ENCODE measurements at places on chromosomes 5 and 9.

DNA sequence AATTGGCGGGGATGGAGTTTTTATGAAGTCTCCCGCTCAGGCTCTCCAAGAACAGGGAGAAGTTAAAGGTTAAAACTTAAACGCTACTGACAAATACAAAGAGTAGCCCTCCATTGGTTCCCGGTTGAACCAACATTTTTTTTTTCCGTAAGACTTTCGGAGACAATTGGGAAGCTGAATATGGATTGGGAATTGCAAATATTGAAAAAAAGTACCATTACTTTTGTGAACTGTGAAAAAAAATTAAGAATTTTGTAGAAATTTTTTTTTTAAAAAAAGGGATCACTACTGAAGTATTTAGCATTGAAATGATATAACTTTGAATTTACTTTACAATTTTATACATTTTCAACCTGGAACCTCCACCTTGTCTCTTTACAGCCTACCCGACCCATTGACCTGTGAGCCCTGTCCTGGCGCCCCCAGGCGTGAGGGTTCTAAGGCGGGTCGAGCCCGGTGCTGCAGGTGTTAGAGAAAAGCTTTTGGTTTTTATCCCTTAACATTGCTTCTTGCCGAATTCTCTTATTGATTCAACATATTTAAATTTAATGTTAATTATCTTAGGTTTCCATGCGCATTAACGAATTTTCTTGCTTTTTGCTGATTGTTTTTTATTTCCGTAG, 448 bp upstream of the ZNF782 start:
- DNase-seq = no peak

DNA sequence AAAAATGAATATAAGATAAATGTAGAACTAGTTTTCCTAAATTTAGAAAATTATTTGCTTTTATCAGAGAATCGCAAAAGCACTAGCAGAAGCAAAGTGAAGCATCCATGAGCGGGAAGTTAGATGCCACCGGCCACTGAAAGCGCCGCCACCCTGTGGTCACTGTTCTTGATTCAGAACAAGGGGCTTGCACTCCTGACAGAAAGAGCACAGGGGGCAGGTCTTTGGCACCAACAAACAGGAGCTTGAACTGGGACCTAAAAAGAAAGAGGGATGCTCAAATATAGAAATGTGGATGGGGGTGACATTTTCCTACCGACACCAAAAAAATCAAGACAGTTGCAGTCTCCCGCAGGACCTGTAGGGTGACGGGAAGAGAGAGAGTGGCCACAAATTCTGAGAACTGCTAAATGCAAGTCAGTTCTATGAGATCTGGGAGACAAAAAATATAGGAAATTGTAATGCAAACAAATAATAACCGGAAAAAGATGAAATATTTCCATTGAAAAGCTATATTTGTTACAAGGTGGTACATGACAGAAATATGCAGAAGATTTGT, 144.3 kb downstream of the CDH12 start:
- no peak for DNase-seq

DNA sequence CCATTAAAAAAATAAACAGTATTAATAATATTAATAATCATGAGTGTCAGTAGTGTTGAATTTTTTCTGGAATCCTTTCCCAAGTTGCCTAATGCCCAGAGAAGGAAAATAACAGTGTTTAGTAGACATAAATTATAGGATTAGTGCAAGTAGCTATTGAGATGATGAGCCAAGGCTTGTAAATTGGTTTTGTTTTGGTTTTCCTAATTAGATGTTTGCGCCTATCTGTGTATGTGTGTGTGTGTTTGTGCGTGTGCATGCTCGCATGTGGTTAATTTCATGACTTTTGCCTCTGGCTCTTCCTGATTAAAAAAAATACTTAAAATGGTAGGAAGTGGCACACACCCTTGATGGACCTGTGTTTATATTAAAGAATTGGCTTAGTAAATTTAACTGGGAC, 55.4 kb downstream of the FXN start:
- no peak for DNase-seq

GRCh38 chr9:106156465-106156864, 462.1 kb downstream of the TMEM38B start:
- no peak for DNase-seq

GRCh38 chr9:2645569-2645968, 24.0 kb downstream of the VLDLR start:
- no peak for DNase-seq

- DNase-seq = no peak
These were observed 127.1 kb downstream of the TAF11L14 start for GRCh38 chr5:17761326-17761725.

GRCh38 chr9:135448663-135449100, 30.9 kb upstream of the PPP1R26 start:
- no peak for DNase-seq

DNA sequence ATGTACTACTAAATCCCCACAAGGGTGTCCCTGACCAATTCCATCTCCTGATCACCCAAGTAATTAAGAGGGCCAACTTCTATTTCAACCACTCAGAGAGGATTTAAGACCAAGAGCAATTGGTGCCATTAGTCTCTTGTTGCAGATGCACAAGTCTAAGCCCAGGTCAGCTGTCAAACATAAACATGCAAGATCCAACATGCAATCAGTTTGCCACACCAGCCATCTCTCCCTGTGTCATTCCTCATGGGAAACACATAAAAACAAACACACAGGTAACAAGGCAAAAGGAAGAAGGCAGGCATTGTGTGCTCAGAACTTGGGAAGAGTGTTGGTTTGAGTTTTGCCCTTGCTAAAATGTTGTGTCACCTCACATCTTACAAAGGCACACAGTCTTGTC, 139.2 kb downstream of the SPOCK1 start:
- no peak for DNase-seq

DNA sequence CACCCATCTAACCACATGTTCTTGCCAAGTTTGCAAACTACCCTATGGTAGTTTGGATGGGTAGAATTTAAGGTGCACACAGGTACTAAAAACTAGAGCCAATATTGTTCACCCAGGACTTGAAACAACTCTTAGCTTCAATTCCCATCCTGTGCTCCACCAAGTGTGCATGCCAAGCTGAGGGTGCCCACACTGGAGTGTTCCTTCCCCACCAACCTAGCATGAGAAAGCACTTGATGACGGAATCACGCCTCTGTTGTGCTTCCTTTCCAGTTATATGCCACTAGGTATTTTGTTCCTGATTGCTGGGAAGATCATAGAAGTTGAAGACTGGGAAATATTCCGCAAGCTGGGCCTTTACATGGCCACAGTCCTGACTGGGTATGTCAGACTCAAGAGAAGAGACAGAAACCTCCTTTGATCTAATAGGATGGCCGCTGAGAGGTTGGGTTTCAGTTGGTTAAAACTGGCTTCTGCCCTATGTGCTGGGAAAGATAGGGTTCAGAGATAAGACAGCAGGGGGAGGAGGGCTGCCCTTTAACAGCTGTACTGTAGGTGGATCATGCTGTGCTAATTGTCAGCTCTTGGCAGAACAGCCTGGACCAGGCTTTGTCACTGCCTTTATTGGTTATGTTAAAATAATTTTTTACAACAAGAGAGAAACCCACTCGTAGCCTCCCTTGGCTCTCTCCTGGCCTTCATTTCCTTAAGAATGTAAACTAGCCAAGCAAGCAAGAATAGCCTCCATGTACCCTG, 83.5 kb downstream of the SLC1A1 start:
- DNase-seq = no peak

- DNase-seq = no peak
These were observed 62.8 kb downstream of the GNA14 start for GRCh38 chr9:77585335-77585786.

GRCh38 chr9:128841694-128842492, 12.3 kb upstream of the SPOUT1 start:
- DNase-seq = no peak

GRCh38 chr9:12554636-12555035, 138.5 kb upstream of the TYRP1 start:
- DNase-seq = no peak

DNA sequence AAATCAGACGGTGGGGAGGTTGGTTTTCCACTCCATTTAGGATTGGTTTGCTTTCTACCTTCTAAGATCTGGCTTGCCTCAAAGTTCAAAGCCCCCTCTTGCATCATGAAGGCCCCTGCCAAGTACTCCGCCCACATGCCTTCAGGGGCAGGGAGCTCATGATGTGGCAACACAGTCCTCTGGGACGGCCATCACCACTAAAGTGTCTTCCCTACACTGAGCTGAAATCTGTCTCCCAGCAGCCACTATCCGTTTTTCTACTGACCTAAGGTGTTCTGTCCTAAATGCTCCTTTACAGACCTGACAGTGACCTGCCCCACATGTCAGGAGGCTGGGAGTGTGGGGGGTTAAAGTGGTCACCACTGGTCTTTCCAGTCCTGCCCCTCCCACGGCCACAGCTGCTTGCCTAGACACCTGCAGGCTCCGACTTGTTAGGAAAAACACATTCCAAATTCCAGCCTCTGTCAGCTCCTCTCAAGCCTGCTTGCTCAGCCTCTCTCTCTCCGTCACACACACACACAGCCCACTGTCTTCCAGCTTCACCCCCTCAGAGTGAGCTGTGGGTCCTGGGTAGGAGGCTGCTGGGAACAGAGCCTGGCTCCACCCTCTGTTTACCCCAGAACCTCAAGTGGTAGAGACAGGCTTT, 44.9 kb downstream of the SHB start:
- DNase-seq = no peak

GRCh38 chr5:56481428-56482357, 248.6 kb upstream of the ANKRD55 start:
- no peak for DNase-seq

DNA sequence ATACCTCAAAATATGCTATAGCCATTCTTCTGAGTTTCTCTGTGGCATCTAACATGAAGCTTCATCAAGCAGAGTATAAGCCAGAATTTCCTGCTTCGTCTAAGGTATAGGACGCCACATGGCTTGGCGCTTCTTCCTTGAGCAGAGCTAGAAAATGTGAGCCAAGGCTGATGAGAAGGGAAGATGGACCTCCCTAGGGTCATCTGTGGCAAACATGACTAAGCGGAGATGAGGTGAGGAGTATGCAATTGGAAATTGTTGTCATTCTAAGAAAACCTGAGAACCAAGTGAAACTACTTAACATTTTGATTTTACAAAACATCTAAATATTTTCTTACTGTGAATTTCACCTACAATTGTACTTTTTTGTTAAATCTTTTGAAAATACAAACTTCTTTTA, 466.5 kb downstream of the PSAT1 start:
- no peak for DNase-seq

DNA sequence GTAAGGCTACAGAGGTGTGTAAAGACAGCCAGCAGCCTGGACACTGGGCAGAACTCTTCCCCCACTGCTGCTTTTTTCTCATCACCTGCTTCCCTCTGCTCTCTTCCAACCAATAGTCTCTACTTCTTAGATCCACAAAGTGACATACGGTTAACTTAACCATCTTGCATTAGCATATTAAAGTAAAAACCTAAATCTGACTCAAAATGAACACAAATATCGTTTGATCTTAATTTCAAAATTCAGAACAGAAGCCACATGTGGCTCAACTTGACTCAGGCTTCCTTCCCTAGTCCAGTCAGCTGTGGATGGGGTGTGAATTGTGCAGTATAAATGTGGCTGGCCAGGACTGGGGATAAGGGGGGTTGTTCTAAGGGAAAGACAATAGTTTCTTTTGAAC, 114.3 kb downstream of the STARD4 start:
- no peak for DNase-seq

DNA sequence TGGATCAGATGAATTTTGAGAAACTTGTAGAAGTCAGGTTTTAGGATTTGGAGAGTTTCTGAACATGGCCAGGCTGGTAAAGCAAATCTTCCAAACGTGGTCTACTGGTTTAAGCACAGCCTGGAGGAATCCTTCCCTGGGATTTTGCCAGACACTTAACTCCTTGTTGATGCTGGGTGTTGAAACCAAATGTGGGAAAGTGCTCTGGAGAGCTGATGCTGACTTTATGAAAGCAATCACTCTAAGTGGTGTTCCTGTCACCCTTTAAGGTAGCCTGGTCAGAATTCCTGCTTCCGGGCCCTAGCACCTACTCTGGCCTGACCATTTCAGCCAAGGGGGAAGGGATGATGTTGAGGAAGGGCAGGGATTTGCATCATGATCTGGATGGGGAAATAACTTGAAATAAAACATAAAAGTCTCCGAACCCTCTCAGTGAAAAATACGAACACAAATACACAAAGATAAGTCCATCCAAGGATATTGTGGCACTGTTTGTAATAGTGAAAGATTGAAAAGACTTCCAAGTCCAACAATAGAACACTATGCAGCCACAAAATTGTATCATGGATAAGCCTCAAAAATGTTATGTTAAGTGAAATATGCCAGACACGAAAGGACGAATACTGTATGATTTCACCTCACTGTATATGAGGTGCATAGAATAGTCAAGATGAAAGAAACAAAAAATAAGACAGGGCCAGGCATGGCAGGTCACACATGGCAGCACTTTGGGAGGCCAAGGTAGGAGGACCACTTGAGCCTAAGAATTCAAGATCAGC, 57.7 kb downstream of the PDE6A start:
- DNase-seq = no peak

DNA sequence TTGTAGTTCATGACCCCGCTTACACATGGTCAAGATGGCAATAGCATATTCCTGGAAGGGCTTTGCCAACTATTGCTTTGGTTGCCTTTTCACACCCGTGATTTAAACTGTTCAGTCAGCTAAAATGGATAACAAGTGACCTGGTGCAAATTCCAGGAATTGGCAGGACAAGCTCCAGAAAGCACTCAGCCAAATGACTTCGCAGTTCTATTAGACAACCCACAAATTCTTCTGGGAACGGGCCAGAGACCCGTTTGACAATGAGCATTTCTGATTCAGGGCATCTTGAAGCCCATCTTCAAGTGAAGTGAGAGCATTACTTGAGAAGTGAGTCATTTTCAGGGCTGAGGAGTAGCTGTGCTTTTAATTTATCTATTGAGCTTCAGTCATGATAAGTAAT, 165.0 kb downstream of the DROSHA start:
- DNase-seq = no peak

DNA sequence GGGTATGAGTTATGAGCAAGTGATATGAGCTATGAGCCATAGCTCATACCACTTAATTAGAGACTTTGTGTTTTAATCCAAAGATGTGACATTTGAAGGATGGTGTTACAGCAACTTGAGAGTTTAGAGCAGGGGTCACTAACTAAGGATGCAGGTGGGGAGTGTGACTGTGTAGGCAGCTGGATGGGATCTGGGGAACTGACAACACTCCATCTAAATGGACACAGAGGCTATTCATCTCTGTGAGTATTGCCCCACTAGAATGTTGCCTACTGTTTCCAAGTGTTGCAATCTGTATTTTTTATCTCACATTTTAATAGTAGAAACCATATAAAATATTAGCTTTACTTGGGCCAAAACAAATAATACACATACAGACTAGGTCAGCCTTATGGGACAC, 488.1 kb upstream of the DAB2 start:
- no peak for DNase-seq

DNA sequence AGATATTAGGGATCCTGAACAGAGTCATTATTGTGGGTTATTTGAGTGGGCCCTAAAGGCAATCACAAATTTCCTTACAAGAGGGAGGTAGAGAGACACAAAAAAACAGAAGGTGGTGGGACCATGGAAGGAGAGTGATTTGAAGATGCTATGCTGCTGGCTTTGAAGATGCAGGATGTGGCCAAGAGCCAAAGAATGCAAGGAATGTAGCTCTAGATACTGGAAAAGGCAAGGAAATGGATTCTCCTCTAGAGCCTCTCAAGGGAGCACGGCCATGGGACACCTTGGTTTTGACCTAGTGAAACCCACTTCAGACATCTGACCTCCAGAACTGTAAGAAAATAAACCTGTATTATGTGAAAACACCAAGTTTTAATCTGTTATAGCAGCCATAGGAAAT, 53.8 kb downstream of the TTC39B start:
- no peak for DNase-seq

- no peak for DNase-seq
These were observed 112.4 kb downstream of the INVS start for GRCh38 chr9:100211476-100211875.

GRCh38 chr9:114472765-114473446, 32.4 kb downstream of the WHRN start:
- no peak for DNase-seq
